Fibroblast of villous mesenchyme (primary cell): ENCODE measurements at places on chromosomes 1 and 21. TPM values are rescaled to one million over a fixed set of nuclear protein-coding genes. Genes with fewer than 3 reads are reported as not detected.

DNA sequence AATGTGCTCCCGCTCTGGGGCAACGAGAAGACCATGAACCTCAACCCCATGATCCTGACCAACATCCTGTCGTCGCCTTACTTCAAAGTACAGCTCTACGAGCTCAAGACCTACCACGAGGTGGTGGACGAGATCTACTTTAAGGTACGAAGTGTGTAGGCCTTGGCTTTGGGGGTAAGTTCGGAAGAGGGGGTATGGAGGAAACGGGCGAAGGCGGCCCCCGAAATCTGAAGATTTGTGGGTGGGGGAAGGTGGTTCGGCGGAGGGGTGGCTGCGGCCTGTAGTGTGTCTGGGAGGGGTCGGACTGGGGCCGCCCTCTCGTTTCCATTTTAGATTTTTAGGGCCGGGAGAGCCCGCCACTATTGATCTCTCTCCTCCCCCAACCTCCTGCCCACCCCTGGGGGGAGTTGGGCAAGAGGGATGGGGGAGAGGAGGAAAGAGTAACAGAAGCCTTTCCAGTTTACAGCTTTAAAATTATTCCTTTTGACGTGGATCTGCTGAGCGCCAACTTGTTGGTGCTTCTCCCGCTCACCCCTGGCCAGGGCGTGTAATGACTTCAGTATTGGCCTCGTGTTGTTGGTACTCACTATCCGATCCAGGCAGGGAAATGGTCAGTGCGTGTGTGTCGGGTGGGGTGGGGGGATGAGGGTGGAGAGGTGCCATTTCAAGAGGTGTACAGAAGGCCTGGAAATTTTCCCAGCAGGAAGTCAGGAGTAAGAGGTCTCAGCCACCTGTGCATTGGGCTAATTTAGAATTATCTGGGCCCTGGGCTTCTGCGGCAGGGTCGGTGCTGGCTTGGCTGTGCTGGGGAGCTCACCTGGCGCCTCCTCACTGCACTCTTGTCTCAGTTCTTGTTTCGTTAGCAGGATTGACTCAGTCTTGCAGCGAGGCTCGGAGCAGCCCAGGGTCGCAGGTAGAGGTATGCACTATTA is 880 bp downstream of the PRPF38B start:
- DNase-seq: peak; percentile 84

GRCh38 chr1:94299627-94300553 is 62.5 kb upstream of the ARHGAP29 start:
- DNase-seq: peak; percentile 66

DNA sequence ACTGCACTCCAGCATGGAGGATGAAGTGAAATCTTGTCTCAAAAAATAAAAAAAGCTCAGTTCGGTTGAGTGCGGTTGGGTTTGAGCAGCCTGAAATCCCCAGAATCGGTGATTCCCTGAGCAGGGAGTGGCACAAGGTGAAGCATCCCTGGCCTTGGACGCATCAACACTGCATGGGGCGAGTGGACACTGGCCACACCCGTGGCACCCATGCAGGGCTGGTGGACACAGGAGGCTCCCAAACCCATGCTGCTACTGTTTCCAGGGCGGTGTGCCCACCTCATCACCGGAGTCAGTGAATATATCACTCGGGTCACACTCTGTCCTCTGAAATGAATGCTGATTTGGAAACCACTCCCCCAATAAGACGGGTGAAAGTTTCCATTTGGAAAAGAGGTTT is 53.4 kb upstream of the ACTRT2 start:
- no peak for DNase-seq

Gene CELA2A
- not detected in 2 replicates for total RNA-seq

GRCh38 chr1:248704606-248705005 is 2.0 kb upstream of the OR14I1 start:
- DNase-seq: no peak
